Skeletal muscle tissue (tissue), 5 donors: ENCODE measurements at places on chromosomes 5 and 9. TPM values are rescaled to one million over a fixed set of nuclear protein-coding genes. Genes with fewer than 3 reads are reported as not detected.

The STOML2 gene
- 93.9 TPM for total RNA-seq

The RLN1 gene
- total RNA-seq = 1.0 TPM

The LOX gene
- total RNA-seq = 50.1 TPM

The CDKN2B gene
- not detected for total RNA-seq

The FAM53C gene
- total RNA-seq = 17.2 TPM

The PSIP1 gene
- 27.7 TPM for total RNA-seq

The RASGEF1C gene
- 5.7 TPM for total RNA-seq

The TMEM215 gene
- 0.52 TPM for total RNA-seq

The PCDHGA5 gene
- 2.1 TPM for total RNA-seq

The SPATA31A6 gene
- total RNA-seq = not detected

The NINJ1 gene
- total RNA-seq = 20.9 TPM

The RASGRF2 gene
- 1.0 TPM for total RNA-seq

The GFI1B gene
- total RNA-seq = 1.0 TPM

The ACTBL2 gene
- total RNA-seq = not detected

The CNTNAP3 gene
- total RNA-seq = 4.2 TPM

The ZBTB34 gene
- total RNA-seq = 17.2 TPM
